ENCODE measurements at places on chromosomes 7 and 10.

GRCh38 chr7:47619806-47620205 is 37.9 kb upstream of the TNS3 start:
- no peak for DNase-seq

DNA sequence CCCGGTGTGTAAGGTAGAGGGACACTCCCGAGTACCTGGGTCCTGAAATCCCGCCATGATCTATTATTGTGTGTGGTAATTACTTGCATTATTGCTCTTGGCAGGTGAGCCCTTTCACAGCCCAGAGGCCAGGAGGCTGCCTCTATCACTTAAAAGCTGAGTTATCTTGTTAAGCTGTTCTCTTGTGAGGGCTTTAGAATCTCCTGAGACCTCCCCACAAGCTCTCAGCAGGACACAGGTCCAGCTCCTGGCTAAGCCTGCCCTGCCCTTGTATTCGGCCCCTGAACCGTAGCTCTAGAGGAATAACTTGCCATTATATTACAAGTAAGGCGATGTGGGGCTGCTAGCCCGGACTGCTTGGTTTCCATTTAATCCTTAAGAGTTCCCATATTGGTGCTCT is 13.9 kb downstream of the SND1 start:
- DNase-seq: no peak

DNA sequence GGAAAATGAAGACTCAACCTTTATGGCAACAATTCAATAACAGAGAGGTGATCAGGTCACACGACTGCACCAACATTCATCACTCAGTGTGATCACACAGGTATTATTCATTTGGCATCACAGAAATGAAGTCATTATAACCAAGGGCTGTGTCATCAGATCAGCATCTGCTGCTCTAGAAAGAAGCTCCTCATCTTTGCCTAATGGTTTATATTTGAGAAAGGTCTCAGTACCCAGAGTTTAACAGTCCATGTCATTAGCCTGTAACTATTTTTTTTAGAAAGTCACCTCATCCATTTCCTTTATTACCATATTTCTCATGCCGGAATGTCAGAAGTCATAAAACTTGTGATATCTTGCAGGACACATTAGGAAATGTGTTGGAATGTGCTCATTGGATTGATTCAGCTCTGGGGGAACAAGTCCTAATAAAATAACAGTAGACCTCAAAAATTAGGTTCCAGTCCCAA is 45.1 kb upstream of the PRKG1 start:
- no peak for DNase-seq

DNA sequence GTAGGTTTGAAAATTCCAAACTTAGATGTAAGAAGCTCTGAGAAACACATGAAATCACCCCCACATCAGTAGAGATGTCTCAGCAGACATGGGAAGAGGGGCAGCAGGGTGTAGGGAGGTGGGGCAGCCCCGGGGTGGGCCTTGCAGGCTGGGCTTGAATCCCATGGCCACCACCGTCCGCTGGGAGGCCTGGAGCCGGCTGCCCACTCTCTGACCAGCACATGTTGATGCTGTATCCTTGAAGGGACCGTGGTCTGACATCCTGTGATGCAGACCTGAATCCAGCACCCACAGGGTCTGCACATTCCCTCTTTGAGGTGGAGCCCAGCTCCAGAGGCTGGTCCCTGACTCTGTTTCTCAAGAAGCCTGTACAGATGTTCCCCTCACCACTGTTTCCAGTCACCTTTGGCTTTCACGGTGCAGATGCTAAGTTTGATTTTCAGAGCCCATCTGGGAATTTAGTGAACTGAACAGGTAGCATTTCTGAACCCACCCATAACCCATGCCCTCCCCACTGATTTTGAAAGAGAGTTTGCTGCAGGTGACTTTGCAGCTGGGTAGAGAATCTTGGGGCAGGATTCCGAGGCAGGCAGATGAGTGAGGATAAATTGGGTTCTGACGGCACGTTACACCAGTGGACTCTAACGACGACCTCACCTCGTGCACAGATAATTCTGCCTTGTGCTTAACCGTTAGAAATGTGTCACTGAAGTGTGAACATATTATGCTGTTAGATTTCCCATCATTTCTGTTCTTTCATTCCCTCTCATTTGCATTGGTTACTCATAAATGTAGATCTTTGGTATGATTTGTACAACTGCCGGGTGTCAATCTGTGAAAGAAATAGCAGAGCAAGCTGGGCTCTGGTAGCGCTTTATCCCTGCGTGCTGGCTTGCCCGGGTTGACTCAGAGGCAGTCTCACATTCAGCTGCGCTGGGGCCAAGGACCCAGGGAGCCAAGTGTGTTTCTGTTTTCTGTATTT is 45.7 kb downstream of the IKZF1 start:
- no peak for DNase-seq

DNA sequence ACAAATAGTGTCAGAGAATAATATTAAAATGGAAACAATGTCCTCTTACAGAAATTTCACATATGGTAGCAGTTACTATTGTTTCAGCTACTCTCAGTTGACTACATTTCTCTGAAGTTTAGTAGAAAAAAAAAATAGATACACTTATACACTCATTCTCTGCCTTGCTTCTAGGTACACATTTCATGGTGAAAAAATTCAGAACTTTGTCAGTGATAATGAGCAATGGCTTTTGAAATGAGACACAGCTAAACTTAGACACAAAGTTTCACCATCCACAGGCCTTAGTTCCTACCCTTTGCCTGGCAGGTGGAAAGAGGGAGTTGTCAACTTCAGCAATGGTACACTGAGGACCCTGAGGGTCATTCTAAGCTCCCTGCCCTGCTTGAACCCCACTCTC is 69.2 kb downstream of the CPVL start:
- DNase-seq: no peak

GRCh38 chr7:85638394-85638793 is 451.5 kb upstream of the SEMA3D start:
- DNase-seq: no peak

DNA sequence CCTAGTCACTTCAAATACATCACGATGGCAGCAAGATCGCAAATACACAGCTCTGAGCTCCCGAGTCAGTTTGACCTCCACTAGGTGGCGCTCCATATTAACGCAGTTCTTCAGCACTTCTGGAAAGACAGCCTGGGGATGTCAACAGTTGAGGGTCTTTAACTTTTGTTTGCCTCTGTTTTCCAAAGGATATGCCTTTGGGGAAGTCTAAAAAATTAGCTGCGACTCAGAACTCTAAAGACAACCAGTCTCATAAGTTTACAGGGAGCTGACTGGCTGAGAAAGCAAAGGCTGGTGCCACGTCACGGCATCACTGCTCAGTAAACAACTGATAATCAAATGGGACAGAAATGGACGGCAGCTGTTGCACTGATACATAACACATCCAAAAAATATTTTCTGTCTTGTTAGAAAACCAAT is 458.8 kb downstream of the SORCS1 start:
- DNase-seq: peak; percentile 22

- DNase-seq: no peak
Measured at GRCh38 chr10:101145750-101146391, 14.8 kb downstream of the TLX1 start.

DNA sequence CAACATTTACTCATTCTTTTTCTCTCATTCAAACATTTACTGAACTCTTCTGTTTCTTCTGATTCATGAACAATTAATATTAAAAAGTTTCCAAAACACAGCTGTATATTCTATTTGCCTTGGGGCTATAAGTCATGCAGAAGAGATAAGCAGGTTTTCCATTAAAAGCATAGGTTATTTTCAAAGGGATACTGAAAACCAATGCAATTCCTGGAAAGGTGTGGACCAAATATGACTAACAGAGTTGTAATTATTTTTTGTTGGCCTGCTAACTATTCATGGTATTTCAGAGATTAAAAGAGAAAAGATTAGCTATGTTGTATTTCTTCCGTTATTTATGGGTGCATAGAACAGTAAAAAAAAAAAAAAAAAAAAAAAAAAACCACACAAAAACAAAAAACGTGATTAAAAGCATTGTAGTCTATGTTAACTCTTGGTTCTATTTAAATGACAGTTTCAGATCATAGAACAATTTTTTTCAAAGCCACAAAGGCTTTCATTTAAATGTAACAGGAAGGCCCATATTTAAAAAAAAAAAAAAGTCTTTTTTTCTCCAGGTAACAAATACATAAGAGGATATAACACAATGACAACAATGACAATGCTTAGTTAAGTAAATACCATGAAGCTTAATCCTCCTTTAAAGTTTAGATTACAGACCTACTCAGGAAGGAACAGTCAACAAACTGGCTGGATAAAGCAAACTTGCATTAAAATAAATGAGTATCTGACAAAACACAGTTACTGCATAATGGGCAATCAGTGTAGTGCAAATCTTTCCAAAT is 1042.9 kb downstream of the GATA3 start:
- no peak for DNase-seq

DNA sequence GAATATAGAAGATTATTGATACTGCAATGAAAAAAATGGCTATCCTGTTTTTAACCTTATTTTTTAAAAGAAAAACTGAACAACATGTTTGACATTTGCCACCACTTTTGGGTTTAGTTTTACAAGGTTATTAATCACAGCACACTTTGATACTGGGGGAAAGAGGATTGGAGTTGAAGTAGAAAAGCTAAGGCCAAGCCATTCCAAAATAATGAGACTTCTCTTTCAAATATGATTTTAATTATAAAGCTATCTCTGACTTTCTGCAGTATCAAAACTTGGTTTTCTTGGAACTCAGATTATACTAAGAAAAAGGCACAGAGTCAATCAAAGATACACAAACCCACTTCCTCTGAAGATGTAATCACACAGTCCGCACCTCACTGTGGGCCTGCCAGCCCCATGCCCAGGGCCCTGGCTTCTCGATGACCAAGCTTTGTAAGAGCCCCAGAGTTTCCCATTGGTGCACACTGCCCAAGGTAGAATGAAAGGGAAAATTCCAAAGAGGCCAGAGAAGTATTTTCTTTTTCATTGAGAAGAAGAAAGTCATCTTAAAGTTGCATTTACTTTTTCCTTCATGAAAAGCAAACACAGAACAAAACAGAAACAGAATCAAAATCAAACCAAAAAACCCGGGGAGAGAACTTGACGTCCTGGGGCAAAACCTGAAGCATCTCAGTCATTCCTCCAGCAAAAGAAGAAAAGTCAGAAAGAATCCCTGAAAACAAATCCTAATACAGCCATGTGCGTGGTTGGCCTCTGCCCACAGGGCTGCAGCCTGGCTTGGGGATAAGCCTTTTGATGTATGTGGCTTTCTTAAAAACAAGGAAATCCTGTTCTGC is 187.7 kb upstream of the KLF6 start:
- DNase-seq: no peak

GRCh38 chr7:77576856-77577255 is 39.8 kb downstream of the PTPN12 start:
- DNase-seq: no peak

DNA sequence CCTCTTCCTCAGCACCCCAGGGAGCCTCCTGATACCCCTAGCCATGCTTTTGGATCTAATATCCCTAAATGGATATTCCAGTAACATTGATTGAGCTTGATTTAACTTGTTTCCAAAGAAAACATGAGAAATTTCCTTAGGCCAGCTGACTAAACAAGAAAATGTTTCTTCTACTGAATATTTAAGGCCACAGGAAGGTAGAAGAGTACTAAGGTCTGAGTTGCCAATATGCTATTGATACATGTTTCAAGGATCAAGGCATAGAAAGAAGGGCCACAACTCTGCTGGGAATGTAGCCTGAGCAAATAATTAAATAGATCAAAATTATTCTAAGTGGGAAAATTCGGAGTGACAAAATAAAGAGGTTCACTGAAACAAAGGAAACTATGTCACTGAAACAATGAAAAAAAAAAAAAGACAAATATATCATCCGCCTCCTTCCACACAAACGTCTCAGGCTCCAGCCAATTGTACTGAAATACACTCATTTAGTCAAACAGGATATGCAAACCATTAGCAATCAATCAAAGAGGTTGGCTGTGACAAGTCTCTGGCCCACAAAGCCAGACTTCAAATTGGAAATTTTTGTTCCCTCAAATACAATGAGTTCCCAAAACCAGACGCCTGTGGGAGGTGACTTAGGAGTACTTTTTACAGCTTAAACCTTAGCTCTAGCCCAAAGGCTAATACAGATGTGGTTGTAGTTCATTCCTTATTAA is 396.2 kb downstream of the HTR7 start:
- DNase-seq: no peak

DNA sequence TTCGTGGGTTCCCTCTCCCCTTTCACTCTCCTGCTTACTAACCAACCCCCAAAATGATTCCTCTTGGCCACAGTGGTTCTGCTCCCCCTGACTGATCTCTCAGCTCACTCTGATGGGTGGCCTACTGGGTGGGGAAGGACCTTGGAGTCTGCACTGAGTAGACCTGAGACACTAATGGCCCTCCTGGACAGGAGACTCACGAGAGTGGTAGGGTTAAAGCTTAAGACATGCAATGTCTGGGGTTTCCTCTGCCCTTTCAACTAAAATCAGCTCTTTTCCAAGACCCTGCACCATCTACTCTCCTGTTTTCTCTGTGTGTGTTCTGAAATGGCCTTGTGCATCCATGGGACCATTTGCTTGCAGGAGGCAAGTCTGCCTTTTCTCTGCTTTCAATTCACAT is 631.4 kb downstream of the ACTR3B start:
- no peak for DNase-seq

DNA sequence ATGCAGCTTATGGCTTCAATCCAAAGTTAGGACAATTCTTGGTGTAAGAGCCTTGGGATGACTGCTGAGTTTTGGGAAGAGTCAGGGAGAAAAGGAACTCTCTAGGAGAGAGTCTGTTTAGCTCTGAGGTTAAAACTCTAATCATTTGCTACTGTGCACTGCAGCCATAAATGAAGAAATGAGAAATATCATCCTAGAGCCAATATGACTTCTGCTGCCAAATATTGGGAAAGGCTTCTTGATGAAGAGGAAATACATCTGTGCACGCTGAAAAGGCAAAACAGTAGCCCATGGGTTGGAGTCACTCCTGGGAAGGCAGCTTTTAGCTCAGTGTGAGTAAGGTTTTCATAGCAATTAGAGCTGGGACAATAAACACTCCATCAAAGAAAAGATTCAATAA is 308.8 kb downstream of the SFMBT2 start:
- no peak for DNase-seq

DNA sequence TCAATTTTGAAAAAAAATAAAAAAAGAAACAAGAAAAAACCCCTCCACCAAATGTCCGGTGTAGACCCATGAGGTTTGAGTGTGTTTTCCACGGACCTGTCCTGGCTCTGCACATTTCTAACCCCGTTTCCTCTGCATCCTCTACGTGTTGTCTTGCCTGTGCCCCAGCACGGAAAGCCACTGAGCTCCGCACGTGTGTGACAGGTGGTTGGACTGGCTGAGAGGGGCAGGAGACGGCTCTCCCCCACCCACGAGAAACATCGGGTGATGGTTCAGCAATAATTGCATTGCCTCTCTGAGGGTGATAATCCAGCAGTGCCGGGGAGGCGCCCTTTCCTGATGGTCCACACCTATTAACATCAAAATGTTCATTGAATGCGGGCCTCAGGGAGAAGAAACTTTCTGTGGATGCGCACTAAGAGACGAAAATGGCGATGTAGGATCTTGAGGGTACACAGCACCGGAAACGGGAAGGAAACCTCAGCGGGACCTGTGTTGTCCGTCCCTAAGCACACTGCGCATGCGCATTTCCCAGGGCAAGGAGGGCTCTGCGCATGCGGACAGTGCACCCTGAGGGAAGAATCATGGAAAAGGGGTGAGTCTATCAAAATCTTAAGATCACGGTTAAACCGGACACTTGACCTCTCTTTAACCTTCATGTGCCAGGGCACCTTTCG is 470.1 kb upstream of the ADARB2 start:
- DNase-seq: no peak
